ENCODE measurements at places on chromosomes 2 and 18.

- peak; percentile 100 for DNase-seq
Observed at GRCh38 chr18:21600526-21601410, at the start of gene ESCO1. Gene ESCO1 (minus strand): TSS chr18:21600704. CDS start chr18:21574843, 25,861 bp downstream.

GRCh38 chr2:68027959-68028358, 34.8 kb downstream of the C1D start:
- peak; percentile 20 for DNase-seq

GRCh38 chr2:163369111-163369510, 366.7 kb downstream of the FIGN start:
- DNase-seq: peak; percentile 19

DNA sequence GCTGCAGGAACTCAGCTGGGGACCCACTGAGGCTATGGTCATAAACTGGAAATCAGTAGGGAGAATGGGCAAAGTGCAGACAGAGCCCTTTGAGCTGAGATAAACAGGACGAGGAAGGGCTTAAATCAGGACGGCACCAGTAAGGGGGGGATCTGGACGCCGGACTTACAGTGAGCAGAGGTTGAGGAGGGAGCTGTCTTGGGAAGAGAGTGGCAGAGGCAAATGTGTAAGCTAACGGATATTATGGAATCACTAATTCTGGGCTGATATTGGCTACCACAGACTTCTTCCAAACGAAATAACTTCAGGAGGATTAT, 539 bp downstream of the CYP27A1 start:
- no peak for DNase-seq

GRCh38 chr18:7987284-7987976, 420.3 kb downstream of the PTPRM start:
- DNase-seq: no peak

- no peak for DNase-seq
Observed at GRCh38 chr2:221549143-221549542, 23.0 kb downstream of the EPHA4 start.

- DNase-seq: no peak
Observed at GRCh38 chr2:3110994-3111666, 266.5 kb downstream of the EIPR1 start.

- no peak for DNase-seq
Observed at GRCh38 chr18:51637881-51638280, 440.4 kb upstream of the MEX3C start.

DNA sequence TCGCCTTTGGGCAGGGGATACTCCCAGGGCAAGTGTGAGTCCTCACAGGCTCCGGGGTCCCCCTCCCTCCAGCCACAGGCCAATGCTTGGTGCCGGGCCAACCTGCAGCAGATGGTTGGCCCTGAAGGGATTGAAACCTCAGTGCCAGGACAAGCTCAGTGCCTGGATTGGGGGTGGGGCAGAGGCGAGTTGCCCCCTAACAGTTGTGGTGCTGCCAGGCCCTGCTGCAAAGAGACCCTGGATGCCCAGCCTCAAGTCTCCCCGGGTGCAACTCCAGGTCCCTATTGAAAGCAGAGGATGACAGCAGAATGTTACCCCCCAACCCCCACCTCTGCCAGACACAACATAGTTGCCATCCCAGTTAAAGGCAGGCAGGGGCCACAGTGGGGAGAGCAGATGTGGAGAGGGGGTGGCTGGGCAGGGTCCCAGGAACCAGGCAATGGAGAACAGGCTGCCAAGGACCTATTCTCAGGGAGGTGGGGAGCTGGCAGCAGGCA, 9.5 kb upstream of the RNF103 start:
- no peak for DNase-seq

GRCh38 chr2:111954602-111955332, 56.4 kb downstream of the MERTK start:
- no peak for DNase-seq

- no peak for DNase-seq
Observed at GRCh38 chr2:11588228-11589110, 54.6 kb downstream of the GREB1 start.

DNA sequence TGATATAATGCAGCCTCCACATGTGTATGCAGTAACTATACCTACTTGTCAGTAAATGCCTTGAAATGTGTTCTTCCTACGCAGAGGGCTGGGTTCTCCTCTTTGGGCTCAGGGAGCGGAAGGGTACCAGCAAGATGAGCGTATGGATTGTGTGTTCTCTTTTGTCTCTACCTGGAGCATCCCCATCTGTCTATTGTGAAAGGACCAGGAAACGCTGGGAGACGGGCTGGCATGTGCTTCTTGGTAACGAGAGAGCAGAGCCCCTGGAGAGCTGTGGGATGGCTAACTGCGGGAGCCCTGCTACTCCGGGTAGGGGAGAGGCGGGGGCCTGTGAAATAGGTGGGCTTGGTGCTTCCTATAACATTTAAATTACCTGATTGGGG, 80.9 kb downstream of the BCL2 start:
- DNase-seq: no peak

- DNase-seq: no peak
Observed at GRCh38 chr2:138718405-138718804, 61.8 kb downstream of the NXPH2 start.

GRCh38 chr2:27162151-27163121, 13.6 kb downstream of the TCF23 start:
- DNase-seq: peak; percentile 75

DNA sequence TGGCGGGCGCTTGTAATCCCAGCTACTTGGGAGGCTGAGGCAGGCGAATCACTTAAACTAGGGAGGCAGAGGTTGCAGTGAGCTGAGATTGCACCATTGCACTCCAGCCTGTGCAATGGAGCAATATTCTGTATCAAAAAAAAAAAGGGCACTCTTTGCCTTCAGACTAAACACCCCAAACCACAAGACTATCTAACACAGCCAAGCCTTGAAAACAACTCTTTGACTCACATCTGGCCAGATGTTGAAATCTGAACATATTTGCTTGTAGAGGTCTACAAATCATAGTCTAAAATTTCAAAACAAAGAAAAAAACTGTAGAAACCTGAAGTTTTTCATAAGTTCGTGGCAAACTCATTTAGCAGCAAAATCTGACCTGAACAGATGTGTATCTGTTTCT, 94.9 kb downstream of the FAM161A start:
- peak; percentile 50 for DNase-seq

DNA sequence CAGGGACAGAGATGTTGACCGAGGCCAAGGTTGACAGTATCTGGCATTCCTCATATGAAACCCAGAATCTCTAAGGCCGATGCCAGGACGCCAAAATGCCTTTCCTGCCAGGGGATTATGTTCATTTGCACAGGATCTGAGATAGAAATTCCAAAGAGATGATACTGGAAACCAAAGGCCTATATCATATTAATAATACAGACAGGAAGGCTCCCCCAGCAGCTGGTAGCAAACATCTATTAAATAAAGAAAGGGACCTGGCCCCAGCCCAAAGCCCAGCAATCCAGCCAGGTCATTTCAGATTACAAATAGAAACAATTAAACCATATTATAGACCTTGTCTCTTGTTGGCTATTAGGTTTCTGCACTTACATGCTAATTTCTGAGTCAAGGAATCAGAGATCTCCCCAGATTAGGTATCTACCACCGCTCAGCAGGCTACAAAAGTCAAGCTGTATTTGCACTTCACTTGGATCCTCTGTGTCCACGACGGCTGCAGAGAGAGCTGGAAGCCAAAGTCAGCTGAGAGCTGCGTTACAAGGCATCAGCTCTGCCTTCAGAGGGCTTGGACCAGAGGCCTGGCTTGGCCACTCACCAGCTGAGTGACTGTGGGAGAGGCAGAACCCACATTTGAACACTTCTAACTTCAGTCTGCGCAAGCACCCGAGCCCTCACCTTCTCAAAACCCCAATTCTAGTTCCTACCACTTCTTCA, 269.3 kb upstream of the SIX2 start:
- no peak for DNase-seq

GRCh38 chr2:196384729-196385128, 213.4 kb upstream of the STK17B start:
- DNase-seq: no peak

- no peak for DNase-seq
Observed at GRCh38 chr2:111667001-111667400, 217.0 kb downstream of the ANAPC1 start.

GRCh38 chr2:235903782-235904584, 264.2 kb downstream of the GBX2 start:
- no peak for DNase-seq

DNA sequence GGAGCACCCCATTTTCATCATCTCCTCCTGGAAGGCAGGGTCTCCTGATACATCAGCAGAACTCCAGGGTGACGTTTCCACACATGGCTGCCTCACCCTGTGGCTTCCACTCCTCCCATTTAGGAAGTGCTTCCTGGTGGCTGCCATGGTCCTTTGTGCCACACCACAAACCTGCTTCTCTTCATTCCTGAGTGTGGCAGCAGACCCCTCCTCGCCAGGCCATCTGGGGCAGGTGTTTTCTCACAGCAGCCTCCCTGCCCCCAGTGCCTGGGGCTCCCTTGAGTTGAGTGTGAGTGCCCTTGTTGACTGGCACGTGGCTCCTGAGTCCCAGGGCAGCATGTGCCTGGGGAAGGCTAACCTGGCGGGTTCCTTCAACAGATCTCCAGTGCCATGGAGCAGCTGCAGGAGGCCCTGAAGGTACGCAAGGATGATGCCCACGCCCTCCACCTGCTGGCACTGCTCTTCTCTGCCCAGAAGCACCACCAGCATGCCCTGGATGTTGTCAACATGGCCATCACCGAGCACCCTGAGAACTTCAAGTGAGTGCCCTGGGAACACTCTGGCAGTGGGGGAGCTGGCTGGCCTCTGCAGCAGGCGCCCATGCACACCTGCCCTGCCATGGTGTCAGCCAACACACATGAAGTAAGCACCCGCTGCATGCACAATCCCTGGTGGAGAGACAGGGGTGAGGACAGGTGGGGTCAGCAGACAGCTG, 113.4 kb upstream of the MCFD2 start:
- no peak for DNase-seq

- DNase-seq: no peak
Observed at GRCh38 chr18:52287151-52287550, 52.8 kb upstream of the DCC start.

All from OCI-M1 (cell line).